CD4-positive, alpha-beta T cell treated with Interleukin-6 for 4 hours (primary cell): ENCODE measurements at places on chromosomes 4 and X.

- DNase-seq = no peak
Measured at GRCh38 chr4:74897386-74897785, 35.5 kb upstream of the PARM1 start.

GRCh38 chr4:80790152-80790551 lies 240.4 kb upstream of the BMP3 start:
- no peak for DNase-seq

GRCh38 chr4:130640592-130640991 lies 1544.6 kb downstream of the C4orf33 start:
- DNase-seq = no peak

GRCh38 chr4:74447636-74448233 lies 2.8 kb downstream of the AREG start:
- no peak for DNase-seq
